ENCODE measurements at places on chromosomes 2 and 18.

- no peak for DNase-seq
Measured at GRCh38 chr18:21281603-21282002, 39.6 kb downstream of the GREB1L start.

DNA sequence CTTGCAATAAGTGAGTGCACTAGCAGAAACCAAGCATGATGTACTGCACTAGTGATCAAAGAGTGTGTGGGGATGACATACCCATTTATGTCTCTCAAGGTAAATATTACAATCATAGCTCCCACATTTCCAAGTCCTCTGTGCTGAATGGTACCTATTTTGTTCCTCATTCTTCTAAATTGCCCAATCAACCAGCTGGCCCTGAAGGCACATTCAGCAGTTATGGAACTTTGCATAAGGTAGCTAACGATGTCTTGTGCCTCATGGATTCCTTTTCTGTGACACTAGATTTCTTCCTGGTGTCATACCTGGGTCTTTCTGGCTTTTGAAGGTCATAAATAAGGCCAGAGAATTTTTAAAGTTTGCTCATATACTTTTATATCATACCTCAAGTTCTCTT is 963.0 kb downstream of the SLC4A3 start:
- no peak for DNase-seq

- DNase-seq = no peak
Measured at GRCh38 chr2:128538396-128538795, 219.7 kb upstream of the HS6ST1 start.

- DNase-seq = no peak
Measured at GRCh38 chr2:133859578-133859977, 291.3 kb upstream of the NCKAP5 start.

DNA sequence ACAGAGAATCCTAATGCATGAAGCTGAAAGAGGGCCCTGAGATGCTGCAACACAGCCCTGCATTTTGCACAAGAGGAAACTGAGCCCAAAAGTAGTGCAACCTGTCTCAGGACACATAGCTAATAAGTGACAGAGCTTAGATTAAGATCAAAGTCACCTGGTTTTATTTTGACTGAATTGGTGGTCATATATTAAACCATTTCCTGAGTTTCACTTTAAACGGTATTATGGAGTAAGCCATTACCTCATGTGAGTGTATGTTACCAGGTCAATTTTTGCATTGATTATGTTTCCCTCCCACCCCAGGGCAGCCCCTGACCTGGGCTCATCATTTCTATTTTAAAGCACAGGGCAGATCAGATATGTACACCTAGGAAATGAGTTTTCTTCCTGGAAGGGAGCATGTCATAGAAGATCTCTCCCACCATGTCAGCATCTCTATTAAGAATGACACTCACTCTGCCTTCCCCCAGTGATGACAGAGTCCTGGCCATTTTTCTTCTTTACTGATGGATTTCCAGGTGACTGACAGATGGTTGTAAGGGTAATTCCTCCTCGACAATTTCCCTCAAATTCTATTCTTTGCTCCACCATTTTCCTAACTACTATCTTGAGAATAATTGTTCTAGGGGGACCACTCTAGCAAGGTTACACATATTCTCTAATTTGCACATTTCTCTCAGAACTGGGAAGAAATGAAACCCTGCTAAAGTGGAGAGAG is 441.3 kb upstream of the SLC14A2 start:
- DNase-seq = no peak

DNA sequence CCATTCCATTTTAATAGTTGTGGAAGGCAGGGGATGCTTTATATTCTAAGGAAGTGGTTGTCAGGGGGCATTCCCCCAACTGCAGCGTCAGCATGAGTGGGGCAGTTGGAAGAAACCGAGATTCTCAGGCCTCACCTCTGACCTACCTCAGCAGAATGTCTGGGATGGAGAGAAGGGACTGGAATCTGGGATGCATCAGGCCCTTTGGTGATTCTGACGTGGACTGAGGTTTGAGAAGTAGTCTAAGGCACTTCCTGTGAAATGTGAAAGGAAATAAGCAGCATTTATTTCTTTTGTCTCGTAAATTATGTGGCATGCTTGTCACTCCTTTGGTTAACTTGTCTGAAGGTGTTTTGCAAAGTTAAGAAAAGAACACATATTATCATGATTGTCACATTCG is 540.7 kb upstream of the NETO1 start:
- no peak for DNase-seq

DNA sequence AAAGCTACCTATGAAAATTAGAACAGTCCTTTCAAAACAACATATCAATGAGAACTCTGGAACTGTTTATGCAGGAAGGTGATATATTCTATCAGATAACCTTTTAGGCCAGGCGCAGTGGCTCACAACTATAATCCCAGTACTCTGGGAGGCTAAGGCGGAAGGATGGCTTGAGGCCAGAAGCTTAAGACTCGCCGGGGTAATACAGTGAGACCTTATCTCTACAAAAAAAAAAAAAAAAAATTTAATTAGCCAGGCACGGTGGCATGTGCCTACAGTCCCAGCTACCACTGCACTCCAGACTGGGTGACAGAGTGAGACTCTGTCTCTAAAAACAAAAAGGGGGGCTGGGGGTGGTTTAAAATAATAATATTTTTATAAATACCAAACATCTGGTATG is 77.9 kb downstream of the OSBPL1A start:
- no peak for DNase-seq

GRCh38 chr18:58241877-58242276 is 197.9 kb downstream of the NEDD4L start:
- peak; percentile 56 for DNase-seq

GRCh38 chr2:20226152-20226545 is 1.2 kb upstream of the SDC1 start:
- DNase-seq = no peak

- peak; percentile 37 for DNase-seq
Measured at GRCh38 chr18:63339920-63340484, 20.4 kb upstream of the BCL2 start.

DNA sequence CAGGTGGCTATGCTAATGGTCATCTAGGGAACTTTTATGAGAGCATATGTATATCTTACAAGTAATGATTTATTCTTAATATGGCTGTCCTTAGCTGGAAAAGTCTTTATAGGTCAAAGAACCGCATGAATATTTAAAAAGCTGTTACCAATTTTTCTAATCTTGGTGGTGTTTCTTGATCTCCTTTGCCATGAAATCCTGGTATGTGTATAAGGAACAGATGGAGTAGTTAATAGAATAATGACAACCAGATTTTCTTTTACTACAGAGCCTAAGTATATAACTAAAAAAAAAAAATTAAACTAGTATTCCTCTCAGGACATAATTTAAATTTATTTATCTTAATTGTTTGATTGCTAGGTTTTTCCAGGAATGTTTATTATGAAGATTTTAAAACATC is 74.5 kb downstream of the RHBDD1 start:
- no peak for DNase-seq

- DNase-seq = no peak
Measured at GRCh38 chr2:56053679-56054078, 130.1 kb upstream of the EFEMP1 start.

GRCh38 chr2:217810260-217810659 is 192.5 kb downstream of the TNS1 start:
- no peak for DNase-seq

DNA sequence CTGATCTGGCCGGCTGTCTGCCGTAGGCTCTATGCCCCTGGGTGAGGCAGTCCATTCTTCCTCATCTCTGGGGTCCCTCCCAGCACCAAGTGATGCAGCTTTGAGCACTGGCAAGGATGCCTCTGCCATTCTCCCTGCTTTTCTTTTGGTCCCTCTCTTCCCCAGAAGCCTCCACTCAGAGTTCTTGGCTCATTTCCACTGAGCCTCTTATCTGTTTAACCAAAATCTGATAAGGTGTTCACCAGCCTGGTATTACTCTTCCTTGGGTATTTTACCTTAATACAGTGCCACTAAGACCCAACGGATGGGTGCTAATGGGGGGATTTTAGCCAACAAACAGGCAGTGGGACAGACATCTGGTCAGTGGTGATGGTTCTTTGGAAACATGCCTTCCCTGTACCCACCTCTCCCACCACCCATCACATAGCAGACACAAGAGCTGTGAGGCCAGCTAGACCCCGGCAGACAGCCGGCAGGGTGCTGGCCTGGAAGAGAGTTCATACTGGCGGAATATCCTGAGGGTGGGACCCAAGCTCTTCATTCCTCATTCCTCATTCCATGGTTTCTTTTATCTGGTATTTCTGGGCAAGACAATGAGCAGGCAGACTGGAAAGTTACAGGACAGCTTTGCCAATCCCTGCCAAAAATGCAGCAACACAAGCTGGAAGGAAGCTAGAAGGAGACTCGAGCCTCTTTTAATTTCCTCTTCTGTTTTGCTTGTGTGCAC is 34.6 kb downstream of the ZBTB7C start:
- no peak for DNase-seq

DNA sequence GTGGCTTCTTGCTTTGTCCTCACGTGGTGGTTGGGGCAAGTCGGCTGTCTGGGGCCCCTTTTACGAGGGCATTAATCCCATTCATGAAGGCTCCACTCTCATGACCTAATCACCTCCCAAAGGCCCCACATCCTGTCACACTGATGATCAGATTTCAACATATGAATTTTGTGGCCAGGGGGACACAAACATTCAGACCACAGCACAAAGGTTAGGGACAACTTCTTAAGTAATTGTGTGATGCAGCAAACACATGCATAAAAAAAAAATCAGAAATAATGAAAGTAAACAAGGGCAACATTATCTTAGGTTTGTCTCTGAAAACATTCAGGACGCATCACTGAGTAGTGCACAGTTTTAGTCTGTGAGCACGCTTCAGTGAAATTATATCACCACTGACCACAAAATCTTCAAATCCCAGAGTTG is 54.2 kb upstream of the FRZB start:
- DNase-seq = no peak

- DNase-seq = peak; percentile 52
Measured at GRCh38 chr18:36688020-36688965, 140.5 kb downstream of the TPGS2 start.

DNA sequence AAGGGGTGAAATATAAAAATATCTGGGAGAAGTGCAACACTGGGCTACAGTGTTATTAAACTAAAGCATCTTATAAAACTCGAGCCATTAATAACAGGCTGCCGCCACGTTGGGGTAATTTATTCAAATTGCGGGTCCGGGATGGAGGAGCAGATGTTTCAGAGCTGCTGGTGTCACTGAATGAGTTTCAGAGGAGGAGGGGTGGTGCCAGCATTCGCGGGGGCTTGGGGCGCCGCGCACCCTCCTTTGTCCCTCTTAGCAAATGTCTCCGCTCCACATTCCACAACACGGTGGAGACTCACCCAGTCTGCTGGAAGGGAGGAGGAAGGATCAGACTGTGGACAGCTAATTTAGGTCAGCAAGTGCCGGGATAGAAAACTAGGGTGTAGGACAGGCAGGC is 260.5 kb downstream of the CELF4 start:
- no peak for DNase-seq

DNA sequence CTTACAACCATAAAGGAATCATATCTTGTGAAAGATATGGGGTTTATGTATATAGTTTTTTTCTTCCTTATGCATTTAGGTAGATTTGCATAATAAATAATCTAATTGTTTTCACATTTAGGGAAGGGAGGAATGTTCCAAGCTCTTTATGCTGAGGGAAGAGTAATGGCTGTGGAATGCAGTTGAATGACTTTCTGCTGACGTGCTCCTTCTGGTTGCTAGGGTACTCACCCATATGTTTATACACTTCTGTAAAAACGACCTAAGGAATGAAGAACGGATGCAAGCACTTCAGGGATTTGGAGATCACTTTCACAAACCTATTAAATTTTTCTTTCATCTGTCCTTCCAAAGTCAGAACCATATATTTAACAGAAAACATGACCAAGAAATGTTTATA is 29.2 kb upstream of the PPP4R1 start:
- peak; percentile 25 for DNase-seq

DNA sequence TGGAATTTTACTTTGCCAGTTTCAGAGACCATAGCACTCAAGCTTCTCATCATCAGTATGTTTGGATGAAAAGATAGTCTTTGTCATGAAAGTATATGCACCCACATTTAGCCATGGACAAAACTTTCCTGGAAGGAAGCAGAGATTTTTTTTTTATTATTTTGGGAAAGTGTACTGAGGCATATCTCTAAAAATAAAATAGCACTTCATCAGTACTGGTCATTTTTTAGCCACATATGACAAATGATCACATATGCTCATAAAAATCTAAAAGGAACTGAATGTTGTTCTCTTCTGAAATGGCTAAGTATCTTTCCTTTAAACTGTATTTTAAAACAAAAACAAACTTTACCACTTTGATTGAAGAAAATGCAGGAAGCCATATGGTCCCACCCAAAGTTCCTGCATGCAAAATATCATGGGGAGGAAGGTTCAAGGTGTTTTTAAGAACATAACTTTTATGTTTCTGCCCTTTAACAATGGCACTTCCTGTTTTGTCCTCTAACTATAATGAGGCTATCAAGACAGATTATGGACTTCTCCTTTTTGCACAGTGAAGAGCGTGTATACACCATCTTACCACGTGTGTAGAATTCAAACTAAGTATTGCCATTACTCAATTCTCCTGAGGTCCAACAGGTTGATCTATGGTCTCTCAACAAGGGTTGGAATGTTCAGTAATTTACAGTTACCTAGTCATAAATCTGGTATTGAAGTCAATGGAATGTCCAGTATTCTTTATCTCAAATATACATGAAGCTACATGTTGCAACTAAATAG is 77.1 kb upstream of the SLC39A10 start:
- no peak for DNase-seq

DNA sequence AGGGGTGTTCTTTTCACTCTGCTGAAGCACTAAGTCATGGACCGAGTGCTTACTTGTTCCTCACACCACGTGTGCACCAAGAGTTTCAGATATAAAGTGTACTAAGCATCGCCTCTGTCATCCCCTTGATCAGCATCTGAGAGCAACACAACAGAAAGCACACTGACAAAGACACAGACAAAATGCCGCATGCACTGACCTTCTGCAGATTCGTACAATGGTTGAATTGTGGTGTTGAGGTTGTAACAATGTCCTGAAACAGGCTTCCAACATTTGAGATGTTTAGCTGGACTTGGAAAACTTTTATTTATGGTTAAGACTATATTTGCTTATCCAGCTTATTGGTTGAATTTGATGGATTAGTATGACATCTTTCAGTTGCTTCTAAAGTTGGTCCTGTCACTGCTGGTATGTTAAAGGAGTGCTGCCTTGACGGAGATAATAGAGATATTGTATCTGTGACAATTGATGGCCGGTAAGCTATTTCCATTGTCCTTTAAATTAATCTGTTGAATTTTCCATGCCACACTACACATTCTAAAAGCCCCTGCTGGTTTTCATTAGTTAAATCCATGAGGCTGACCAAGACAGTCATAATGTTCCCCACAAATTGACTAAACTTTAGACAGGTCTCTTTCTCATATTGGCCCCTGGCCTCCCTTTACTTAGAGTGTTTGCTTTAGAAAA is 99.9 kb downstream of the CBLN2 start:
- no peak for DNase-seq

DNA sequence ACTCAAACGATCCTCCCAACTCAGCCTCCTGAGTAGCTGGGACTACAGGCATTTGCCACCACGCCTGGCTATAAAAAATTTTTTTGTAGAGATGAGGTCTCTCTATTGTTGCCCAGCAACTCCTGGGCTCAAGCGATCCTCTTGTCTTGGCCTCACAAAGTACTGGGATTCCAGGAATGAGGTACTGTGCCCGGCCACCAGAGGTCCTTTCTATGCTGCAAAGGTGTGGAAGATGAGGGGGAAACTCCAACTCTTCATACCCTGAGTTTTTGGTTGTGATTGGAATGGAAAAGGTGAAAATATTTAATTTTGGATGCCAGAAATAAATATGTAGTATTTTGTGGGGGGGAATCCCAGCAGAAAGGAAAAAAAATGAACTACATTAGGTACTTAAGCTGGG is 36.0 kb downstream of the MRPL33 start:
- peak; percentile 32 for DNase-seq

Measured in NCI-H446 (cell line).